ENCODE measurements at places on chromosomes 1 and 21. TPM values are rescaled to one million over a fixed set of nuclear protein-coding genes. Genes with fewer than 3 reads are reported as not detected.

DNA sequence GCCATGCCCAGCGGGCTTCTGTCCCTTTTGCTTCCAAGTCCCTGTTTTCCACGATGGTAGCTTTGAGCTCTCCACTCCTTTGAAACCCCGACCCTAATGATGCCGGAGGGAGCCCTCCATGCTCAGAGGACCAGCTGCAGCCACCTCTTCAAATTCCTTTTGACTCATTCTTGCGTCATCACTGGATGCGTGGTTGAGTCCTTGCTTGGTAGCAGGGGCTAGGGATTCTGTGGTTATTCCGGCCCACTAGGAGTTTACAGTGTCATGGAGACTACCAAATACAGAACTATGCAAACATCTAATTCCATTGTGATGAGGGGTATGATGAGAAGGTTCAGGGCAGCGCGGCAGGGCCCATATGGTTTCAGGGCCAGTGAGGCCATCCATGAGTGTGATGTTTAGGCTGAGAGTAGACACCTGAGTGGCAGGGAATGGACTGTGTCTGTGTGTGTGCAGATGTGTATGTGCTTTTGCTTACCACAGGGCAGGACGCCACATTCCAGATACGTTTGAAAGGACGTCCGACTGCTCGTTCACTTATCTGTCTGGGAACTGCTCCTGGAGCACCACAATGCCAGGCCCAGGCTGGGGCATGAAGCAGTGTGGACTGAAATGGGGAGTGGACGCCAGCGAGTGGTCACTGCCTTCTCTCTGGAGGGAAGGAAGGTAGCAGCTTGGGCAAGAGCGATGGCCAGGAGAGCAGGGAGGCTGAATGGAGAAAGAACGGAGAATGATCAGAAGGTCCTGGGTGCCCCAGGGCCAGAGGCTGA is 30.4 kb upstream of the ZBTB21 start:
- no peak overlapping the region for H3K27ac ChIP-seq
- H3K36me3 ChIP-seq: no peaks in the 10 kb centered on the region
- DNase-seq: no peak
- no peak overlapping the region for H3K4me3 ChIP-seq

The PAPPA2 gene
- 0.88 TPM for total RNA-seq

The DMAP1 gene
- total RNA-seq: 36.4 TPM

The FMO4 gene
- total RNA-seq: 2.3 TPM

DNA sequence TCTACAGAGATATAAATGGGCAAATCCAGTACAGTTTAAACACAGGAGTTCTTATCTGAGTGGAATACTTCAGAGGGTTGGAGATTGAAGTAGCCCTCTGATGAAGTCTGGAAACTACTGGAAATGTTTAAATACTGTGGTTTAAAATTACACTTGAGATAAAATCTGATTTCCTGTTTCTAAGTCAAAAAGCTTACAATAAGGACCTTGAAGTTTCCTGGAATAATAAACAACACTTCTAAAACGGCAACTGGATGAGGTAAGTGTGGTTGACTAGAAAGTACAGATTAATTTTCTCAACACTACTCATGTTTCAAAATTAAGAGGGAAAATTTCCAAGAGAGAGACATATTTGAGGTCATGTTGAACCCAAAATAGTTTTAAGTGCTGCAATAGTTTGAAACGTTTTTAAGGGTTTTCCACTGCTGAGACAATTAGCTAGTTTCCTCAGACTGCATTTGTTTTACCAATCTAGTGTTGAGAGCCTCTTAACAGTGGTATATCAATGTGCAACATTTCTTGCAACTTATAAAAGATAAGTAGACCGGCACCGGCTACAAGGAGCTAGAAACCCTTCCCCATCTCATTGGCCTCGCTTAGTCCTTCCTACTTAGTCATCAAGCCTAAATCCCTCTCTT is 27.4 kb downstream of the KCNA3 start:
- DNase-seq: no peak
- no peak overlapping the region for H3K27ac ChIP-seq
- H3K36me3 ChIP-seq: no peaks in the 10 kb centered on the region

DNA sequence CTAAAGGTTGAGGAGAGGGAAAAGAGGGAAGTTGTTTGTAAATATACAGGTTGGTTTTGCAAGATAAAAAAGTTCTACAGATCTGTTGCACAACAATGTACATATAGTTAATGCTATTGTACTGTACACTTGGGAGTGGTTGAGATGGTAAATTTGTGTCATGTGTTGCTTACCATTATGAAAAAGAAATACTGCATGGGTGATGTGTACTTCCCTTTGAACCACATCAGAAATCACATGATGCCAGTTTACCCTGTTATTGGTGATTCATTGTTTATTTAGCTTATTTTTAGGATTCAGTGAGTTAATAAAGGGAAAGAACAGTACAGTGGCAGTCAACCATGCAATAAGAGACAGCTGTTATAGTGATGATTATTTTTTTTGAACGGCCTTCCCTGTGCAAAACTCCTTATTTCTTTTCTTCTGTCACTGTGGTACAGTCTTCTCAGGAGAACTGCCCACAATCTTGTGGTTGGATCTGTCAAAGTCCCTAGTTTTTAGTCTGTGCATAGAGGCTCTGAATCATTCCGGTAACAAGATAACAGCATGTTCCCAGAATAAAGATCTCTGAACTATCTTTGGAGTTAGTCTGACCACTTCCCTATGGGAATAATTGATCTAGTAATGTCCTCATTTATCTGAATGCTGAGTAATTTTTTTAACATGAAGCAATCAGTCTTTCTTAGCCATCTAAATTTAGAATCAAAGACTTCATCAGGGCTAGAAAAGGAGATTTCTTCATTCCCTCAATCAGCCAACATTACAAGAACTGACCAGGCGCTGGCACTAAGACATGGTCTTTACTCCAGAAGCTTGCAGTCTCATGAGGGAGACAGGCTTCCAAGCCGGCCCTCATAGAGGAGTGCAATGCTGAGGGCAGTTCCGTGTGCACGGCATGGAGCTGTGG is 84.2 kb downstream of the SH3GLB1 start:
- H3K27me3 ChIP-seq: no peaks in the 10 kb centered on the region
- no peaks in the 10 kb centered on the region for H3K36me3 ChIP-seq
- H3K4me3 ChIP-seq: no peak overlapping the region
- DNase-seq: peak; percentile 36
- no peaks in the 10 kb centered on the region for H3K4me1 ChIP-seq

- H3K27me3 ChIP-seq: no peaks in the 10 kb centered on the region
- no peak overlapping the region for H3K4me3 ChIP-seq
- peaks cover 12% of the 10 kb centered on the region for H3K4me1 ChIP-seq
- H3K36me3 ChIP-seq: no peaks in the 10 kb centered on the region
- peak; percentile 23 for DNase-seq
- peak overlapping the region; percentile 13 for H3K27ac ChIP-seq
Measured at GRCh38 chr1:244163861-244164510, 112.9 kb downstream of the ZBTB18 start.

The KRTAP20-4 gene
- not detected for total RNA-seq
